Natural killer cell (primary cell): ENCODE measurements at places on chromosomes 7 and 10.

- peak; percentile 5 for DNase-seq
Observed at GRCh38 chr7:22481726-22482125, 18.3 kb downstream of the STEAP1B start.

DNA sequence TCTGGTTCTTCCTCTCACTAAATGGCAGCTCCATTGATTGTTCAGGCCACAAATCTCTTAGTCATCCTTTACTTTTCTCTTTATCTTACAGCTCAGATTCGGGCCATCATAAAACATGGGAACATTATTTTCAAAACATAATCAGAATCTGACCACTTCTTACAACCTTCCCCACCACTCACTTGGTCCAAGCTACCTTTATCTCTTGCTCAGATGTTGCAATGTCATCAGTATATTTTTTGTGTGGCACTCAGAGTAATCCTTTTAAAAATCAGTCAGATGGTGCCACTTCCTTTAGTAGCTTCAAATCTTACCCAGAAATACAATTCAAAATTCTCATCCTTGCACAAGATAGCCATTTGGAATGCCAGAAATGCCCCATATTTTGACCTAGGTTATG, 34.5 kb upstream of the FAM3C start:
- DNase-seq, result no peak

GRCh38 chr7:39164887-39165286, 187.2 kb downstream of the POU6F2 start:
- no peak for DNase-seq

- DNase-seq, result no peak
Observed at GRCh38 chr10:101099901-101100300, 31.2 kb upstream of the TLX1 start.

GRCh38 chr10:6973899-6974298, 393.8 kb upstream of the PRKCQ start:
- DNase-seq, result peak; percentile 59

GRCh38 chr10:3126249-3126648, 46.3 kb downstream of the PITRM1 start:
- DNase-seq, result no peak
